ENCODE measurements at places on chromosomes 6 and 20. TPM values are rescaled to one million over a fixed set of nuclear protein-coding genes. Genes with fewer than 3 reads are reported as not detected.

The CCN5 gene
- 21.1 TPM for total RNA-seq

The PROKR2 gene
- not detected for total RNA-seq

The CFAP206 gene
- total RNA-seq = 0.26 TPM

The ZSCAN23 gene
- 5.1 TPM for total RNA-seq

The HLA-B gene
- total RNA-seq = 244 TPM

The EYA2 gene
- total RNA-seq = 1.7 TPM

The SNRNP48 gene
- 10.0 TPM for total RNA-seq

The FAM184A gene
- 1.7 TPM for total RNA-seq
